ENCODE measurements at places on chromosomes 2 and 18.
A peak's percentile ranks its signal among the peaks of the same experiment; 100 is the strongest.

GRCh38 chr2:42614838-42615237 lies 46.4 kb downstream of the MTA3 start:
- no peaks in the 10 kb centered on the region for H3K27me3 ChIP-seq
- no peak for DNase-seq
- peaks cover 23% of the 10 kb centered on the region for H3K4me1 ChIP-seq
- no peak overlapping the region for H3K27ac ChIP-seq
- 0 out of 2 replicates have a peak, but pooled peaks cover 5% of the 10 kb centered on the region for H3K36me3 ChIP-seq

- H3K27me3 ChIP-seq, result no peaks in the 10 kb centered on the region
- peak overlapping the region; percentile 67 for H3K27ac ChIP-seq
- peaks cover 74% of the 10 kb centered on the region for H3K4me1 ChIP-seq
- DNase-seq, result peak; percentile 54
- peaks cover 42% of the 10 kb centered on the region for H3K36me3 ChIP-seq
Observed at GRCh38 chr2:216188956-216189355, 79.8 kb downstream of the XRCC5 start.

DNA sequence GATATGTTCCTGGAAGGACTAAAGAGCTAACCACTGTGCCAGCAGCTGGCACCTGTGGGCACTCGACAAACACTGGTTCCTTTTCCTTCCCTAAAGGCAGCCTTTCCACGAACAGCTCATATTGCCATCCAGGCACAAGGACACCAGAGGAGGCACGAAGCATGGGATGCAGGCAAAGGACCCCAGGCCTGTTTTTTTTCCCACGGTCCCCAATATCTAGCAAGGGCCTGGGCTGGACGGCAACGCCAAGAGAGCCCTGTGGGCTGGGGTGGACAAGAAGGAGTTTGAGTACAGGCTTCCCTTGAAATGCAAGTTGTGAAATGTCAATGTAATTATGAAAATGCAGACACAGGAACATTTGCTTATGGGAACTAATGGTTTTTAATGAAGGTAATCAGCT lies 135.9 kb downstream of the CYP26B1 start:
- H3K36me3 ChIP-seq, result no peaks in the 10 kb centered on the region
- H3K4me3 ChIP-seq, result no peak overlapping the region
- H3K4me1 ChIP-seq, result no peaks in the 10 kb centered on the region

GRCh38 chr2:227479865-227480475 lies 8.0 kb downstream of the AGFG1 start:
- H3K36me3 ChIP-seq, result peaks cover 3% of the 10 kb centered on the region
- H3K4me1 ChIP-seq, result peaks cover 83% of the 10 kb centered on the region
- H3K4me3 ChIP-seq, result no peak overlapping the region
- no peaks in the 10 kb centered on the region for H3K27me3 ChIP-seq
- H3K27ac ChIP-seq, result peak overlapping the region; percentile 32

GRCh38 chr18:10314066-10314465 lies 140.4 kb upstream of the APCDD1 start:
- peaks cover 9% of the 10 kb centered on the region for H3K4me1 ChIP-seq
- no peaks in the 10 kb centered on the region for H3K36me3 ChIP-seq
- H3K27me3 ChIP-seq, result peaks cover 2% of the 10 kb centered on the region
- no peak for DNase-seq

DNA sequence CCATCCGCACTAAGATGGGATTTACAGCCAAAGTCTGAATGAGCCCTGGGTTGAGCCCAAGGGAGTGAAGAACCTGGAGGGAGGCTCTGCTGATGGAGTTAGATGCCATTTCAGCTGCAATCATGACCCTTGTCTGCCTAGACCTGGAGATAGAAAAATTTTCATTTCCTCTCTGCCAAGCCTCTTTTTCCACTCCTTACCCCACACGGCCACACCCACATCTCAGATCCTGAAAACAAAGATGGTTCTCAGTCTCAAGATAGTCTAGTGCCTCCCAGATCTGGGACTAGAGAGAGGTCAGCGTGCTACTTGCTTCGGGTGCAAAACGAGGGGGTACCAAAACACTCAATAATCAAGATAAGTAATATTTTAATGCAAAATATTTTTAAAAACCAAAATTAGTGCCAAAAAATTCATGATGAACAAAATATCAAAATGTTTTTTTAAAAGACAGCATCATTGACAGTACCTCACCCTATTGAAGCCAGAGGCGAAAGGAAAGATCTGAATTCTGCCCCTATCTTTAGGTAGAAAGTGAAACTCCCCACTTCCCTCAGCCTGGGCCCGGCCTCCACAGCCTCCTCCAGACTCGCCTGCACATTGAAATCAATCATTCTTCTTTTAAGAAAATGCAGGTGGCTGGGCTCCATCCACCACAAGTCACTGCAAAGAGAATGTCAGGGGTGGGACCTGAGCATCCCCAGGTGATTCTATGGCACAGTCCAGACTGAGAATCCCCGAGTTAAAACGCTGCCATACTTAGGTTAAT lies 57.8 kb upstream of the GPR45 start:
- DNase-seq, result no peak
- peaks cover 6% of the 10 kb centered on the region for H3K27me3 ChIP-seq
- H3K4me1 ChIP-seq, result peaks cover 21% of the 10 kb centered on the region
- no peaks in the 10 kb centered on the region for H3K36me3 ChIP-seq
- H3K4me3 ChIP-seq, result no peak overlapping the region

- no peak overlapping the region for H3K4me3 ChIP-seq
- H3K27ac ChIP-seq, result no peak overlapping the region
- H3K4me1 ChIP-seq, result no peaks in the 10 kb centered on the region
- H3K27me3 ChIP-seq, result peaks cover 14% of the 10 kb centered on the region
Observed at GRCh38 chr2:44759823-44760222, 181.7 kb upstream of the SIX3 start.

Data from HFFc6 (cell line).